HepG2 (cell line): ENCODE measurements at places on chromosomes 1 and 21.

GRCh38 chr1:177959811-177960515, 9.9 kb downstream of the SEC16B start:
- peak; percentile 29 for DNase-seq

DNA sequence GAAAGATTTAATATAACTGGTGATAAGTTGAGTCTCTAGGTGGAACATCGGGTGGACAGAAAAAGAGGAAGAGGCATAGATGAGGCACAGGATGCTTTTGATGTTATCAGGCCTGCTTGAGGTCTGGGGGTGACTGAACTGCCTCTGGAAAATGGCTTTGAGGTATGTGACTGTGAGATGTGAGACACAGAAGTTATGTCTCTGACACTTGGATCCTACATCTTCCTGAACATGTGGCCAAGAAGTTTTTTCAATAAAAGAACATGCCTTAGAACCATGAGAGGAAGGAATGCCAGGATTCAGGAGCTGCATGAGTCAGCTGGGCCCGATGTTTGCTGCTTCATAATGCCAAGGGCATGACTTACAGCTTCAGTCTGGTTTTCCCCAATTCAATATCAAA, 11.5 kb upstream of the AIM2 start:
- no peak for DNase-seq

GRCh38 chr1:39086865-39087409, 60.8 kb downstream of the NDUFS5 start:
- no peak for DNase-seq

- DNase-seq, result no peak
Measured at GRCh38 chr1:185936641-185937040, 202.4 kb downstream of the HMCN1 start.

DNA sequence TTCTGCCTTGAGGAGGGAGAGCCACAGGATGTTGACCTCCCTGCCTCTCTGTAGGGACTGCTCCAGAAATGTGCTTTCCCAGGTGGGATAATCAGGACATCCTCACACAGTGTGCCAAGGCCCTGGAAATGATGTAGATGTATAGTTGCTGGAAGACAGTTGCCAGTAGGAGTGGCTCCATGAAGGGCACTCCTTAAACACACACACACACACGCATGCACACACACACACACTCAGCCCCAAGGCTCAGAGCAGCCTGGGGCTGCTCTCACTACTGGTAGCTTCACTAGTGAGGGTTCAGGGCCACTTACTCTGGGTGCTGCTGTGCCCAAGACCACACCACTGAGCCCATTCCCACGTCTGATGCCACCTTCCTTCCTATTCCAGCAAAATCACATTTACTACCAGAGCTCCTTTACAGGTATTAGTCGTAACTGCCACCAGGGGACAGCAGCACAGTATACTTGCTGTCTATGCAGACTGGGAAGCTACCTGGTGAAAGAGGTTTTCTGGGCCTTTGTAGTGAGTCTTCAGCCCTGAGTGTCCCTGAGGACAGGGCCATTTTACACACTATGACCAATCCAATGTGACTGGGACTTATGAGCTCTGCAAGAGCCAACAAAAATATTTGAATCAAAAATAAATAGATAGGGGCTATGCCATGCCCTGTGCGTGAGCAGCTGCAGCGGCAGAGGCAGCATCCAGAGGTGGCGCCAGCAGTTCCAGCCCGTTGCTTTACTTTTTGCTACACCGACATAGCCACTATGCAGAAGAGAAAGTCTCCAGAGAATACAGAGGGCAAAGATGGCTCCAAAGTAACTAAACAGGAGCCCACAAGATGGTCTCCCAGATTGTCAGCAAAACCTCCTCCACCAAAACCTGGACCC, 15.0 kb downstream of the CRNN start:
- DNase-seq, result peak; percentile 25

DNA sequence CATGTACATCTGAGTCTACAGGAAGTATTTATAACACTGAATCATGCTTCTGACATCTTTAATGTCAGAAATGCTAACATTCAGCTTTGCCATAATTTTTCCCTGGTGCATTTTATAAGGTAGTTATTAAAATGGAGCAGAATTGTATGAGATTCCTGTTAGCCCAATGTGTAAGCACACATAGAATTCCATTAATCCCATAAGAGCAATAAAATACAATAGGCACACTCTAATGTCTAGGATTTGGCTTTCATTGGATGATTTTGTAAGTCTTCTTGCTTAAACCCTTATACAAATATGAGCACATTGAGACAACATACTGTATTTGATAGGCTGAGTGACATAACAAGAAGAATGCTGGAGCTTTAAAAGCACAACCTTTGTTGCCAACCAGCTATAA, 256.4 kb downstream of the HMCN1 start:
- DNase-seq, result no peak

- DNase-seq, result no peak
Measured at GRCh38 chr1:9025449-9025848, 774 bp downstream of the SLC2A7 start.

GRCh38 chr1:182768963-182769362, 20.6 kb upstream of the NPL start:
- DNase-seq, result no peak

DNA sequence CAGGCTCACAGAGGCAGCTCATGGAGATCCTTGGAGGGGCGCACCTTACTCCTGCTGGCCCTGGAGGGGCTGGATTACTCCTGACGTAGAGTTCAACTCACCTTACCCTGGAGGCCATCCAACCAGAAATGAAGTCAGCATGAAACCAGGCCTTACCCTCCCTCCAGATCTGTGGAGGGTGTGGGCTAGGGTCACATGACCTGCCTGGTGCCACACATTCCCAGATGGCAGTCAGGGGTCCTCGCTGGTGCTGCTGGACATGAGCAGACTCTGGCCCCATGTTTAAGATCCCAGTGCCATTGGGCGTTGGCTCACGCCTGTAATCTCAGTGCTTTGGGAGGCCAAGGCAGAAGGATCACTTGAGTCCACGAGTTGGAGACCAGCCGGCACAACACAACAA, 4.5 kb downstream of the C21orf58 start:
- no peak for DNase-seq
